ENCODE measurements at places on chromosomes 3 and 15. TPM values are rescaled to one million over a fixed set of nuclear protein-coding genes. Genes with fewer than 3 reads are reported as not detected.

Gene NUSAP1
- total RNA-seq = 39.2 TPM

Gene GP5
- 0.35 TPM for total RNA-seq

Gene MASP1
- 8.2 TPM for total RNA-seq

Gene TRPM7
- total RNA-seq = 29.0 TPM

Gene CHRD
- total RNA-seq = 14.1 TPM

Gene SMCO1
- 1.6 TPM for total RNA-seq

Gene ITIH1
- 0.22 TPM for total RNA-seq

Gene ATP13A5
- total RNA-seq = 0.09 TPM

DNA sequence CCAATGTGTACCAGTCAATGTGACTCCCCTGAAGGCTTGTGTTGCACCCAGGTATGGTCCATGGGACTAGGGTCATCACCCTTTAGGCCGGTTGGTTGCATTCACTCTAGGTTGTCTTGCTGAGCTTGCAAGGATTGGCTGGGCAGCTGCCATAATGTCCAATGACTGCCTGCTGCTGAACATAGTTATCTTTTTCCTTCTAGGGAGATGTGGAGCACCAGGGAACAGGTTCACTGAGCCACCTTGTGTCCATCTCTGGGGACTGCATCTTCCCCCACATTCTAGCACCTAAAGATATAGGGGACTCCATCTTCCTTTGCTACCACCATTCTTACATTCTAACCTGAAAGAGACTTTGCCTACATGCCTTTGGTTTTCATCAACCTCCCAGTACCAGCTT, 580.4 kb upstream of the TBL1XR1 start:
- H3K27me3 ChIP-seq = no peaks in the 10 kb centered on the region
- peaks cover 24% of the 10 kb centered on the region for H3K4me1 ChIP-seq
- H3K4me3 ChIP-seq = no peak overlapping the region

- DNase-seq = peak; percentile 22
- no peaks in the 10 kb centered on the region for H3K27me3 ChIP-seq
- no peaks in the 10 kb centered on the region for H3K4me1 ChIP-seq
- H3K36me3 ChIP-seq = no peaks in the 10 kb centered on the region
- H3K27ac ChIP-seq = no peak overlapping the region
Measured at GRCh38 chr3:33980252-33980651, 181.8 kb downstream of the PDCD6IP start.

GRCh38 chr15:86743283-86743903, 663.7 kb downstream of the AGBL1 start:
- peak; percentile 6 for DNase-seq
- no peaks in the 10 kb centered on the region for H3K4me1 ChIP-seq
- H3K27me3 ChIP-seq = no peaks in the 10 kb centered on the region

DNA sequence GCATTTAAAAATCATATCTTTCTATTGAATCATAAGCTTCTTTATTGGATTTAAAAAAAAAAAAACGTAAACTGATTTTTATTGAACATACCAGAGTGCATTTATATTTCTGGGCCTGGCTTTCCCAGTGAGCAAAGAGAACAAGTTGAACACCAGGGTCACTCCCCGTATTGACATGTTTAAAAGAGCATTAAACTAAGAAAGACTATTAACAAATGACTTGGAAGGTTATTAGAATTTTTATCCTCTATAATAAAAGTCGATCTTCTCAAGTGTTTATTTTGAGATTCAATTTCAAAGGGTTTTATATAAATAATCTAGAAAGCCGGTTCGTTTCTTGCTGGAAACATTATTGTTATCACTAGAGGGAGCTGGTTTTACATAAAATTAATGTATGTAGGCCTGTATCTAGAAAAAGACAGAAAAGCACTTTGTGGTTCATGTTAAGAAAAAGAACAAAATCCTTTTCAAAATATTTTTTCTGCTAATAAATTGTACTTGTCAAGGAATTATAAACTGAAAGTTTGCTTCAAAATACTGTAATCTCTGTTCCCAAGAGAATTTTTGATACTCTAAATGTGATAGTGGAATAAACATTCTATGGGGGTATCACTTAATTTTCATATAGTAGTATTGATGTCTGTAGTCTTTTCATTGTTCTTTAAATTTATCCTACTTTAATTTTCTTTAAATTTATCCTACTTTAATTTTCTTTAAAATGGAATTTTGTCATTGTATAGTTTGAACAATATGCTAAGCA, 321.8 kb upstream of the MME start:
- no peaks in the 10 kb centered on the region for H3K27me3 ChIP-seq
- peak; percentile 58 for DNase-seq
- H3K36me3 ChIP-seq = no peaks in the 10 kb centered on the region
- no peak overlapping the region for H3K27ac ChIP-seq

DNA sequence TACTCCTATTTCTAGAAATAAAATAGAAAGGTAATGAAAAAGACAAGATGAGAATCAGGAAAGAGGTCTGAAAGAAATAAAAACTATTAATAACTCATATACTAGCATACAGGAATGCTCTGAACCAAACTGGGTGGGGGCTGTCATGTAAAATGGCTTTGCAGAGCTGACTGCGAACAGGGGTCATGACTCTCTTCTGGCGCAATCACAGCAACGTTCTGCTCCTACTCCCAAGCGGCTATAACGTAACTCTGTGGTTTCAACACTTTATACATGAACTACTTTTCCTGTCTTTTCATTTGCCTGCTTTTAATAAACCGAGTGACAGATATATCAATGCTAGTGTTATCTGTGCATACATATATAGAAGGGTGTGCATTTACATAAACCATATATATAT, 116.7 kb downstream of the DLG1 start:
- H3K27me3 ChIP-seq = no peaks in the 10 kb centered on the region
- no peak overlapping the region for H3K4me3 ChIP-seq
- H3K27ac ChIP-seq = no peak overlapping the region
- H3K36me3 ChIP-seq = peaks cover 2% of the 10 kb centered on the region

GRCh38 chr3:42979044-42979972, at the start of gene GASK1A:
GASK1A (plus strand) TSS chr3:42979311; CDS start chr3:42979643, 332 bp downstream.
- H3K4me1 ChIP-seq = peaks cover 12% of the 10 kb centered on the region
- peak; percentile 88 for DNase-seq
- H3K4me3 ChIP-seq = peak within 1 kb of the TSS; percentile 72

GRCh38 chr15:83174891-83175290, 32.7 kb downstream of the HDGFL3 start:
- no peak for DNase-seq
- no peak overlapping the region for H3K4me3 ChIP-seq
- H3K36me3 ChIP-seq = peaks cover 4% of the 10 kb centered on the region
- no peaks in the 10 kb centered on the region for H3K4me1 ChIP-seq

DNA sequence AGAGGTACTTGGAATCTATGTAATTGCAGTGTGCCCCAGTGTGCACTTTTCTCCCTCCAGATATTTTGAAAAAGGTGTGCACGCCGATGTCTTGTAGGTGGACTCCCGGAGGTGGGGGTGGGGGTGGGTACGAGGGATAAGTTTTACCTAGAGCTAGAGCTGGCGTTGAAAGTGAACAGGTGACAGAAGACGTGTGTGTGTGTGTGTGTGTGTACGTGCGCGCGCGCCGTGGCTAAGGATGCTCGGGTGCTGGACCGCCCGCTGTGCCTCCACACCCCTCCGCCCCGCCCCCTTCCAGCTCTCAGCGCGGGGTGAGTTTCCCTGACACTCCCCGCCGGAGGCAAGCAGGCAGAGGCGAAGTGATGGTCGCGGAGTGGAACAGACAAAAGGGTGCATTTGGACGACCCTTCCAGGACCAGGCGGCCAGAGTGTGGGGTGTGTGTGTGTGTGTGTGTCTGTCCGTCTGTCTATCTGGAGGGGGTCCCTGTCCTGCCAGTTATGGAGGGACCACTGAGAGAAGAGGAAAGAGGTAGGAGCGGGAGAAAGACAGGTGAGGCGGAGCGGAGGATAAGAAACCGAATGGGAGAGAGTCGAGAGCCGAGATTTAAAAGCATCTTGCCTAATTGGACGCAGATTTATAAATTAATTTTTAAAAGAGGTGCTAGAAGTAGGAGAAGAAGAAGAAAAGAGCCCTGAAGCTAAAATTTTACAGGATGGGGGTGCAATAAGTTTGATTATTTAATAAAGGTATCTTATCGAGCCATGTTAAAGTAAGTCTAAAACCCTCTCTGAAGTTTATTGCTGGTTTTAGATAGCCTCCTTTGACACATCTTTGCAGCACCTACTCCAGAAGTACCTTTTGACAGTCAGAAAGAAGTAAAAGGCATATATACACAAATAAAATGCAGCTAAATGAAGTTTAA, 335.8 kb upstream of the THRB start:
- no peaks in the 10 kb centered on the region for H3K36me3 ChIP-seq
- peaks cover 18% of the 10 kb centered on the region for H3K27me3 ChIP-seq
- peak overlapping the region; percentile 50 for H3K4me3 ChIP-seq
- H3K4me1 ChIP-seq = peaks cover 13% of the 10 kb centered on the region
- no peak overlapping the region for H3K27ac ChIP-seq

GRCh38 chr3:3110749-3111361, 681 bp upstream of the IL5RA start:
- H3K27ac ChIP-seq = no peak overlapping the region
- no peak overlapping the region for H3K4me3 ChIP-seq
- no peaks in the 10 kb centered on the region for H3K4me1 ChIP-seq

- H3K27me3 ChIP-seq = no peaks in the 10 kb centered on the region
- DNase-seq = no peak
- H3K4me1 ChIP-seq = no peaks in the 10 kb centered on the region
- H3K4me3 ChIP-seq = no peak overlapping the region
- H3K27ac ChIP-seq = no peak overlapping the region
Measured at GRCh38 chr3:54533856-54534255, 394.0 kb downstream of the LRTM1 start.

DNA sequence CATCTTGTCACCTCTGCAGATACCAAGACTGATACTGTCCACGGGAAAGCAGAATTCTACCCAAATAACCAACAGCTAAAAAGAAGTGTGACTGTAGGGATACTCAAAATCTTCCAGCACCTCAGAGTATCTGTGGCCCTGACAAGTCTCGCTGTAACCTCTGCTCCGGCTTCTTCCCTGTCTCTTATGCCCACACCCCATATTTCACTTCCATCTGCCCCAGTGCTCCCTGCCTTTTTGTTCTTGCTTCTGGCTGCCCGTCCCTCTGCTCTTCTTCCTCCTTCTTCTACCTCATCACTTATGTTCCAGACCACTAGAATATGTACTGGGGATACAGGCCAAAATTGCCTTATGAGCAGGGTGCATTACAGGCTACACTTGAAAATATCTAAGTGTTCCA, 45.4 kb downstream of the CRTAP start:
- no peak overlapping the region for H3K27ac ChIP-seq
- no peaks in the 10 kb centered on the region for H3K27me3 ChIP-seq
- no peaks in the 10 kb centered on the region for H3K36me3 ChIP-seq
- no peaks in the 10 kb centered on the region for H3K4me1 ChIP-seq
- DNase-seq = no peak

DNA sequence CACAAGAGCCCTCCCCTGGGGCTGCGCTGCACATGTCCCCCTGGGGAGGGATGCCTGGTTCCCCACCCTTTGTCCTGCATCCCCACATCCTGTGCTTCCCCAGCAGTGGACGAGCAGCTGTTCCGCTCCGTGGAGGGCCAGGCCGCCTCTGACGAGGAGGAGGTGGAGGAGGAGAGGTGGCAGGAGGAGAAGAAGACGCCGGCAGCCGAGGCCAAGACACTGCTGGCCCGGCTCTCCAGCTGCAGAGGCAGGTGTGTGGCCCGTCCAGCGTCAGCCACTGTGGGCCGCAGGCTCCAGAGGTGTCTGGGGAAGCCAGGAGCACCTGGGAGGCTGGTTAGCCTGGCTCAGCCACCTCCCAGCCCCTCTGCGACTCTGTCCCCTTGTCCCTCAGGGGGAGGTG, 27.9 kb upstream of the GP9 start:
- no peak overlapping the region for H3K4me3 ChIP-seq
- H3K27ac ChIP-seq = no peak overlapping the region
- no peak for DNase-seq
- H3K4me1 ChIP-seq = peaks cover 5% of the 10 kb centered on the region
- H3K27me3 ChIP-seq = no peaks in the 10 kb centered on the region
- no peaks in the 10 kb centered on the region for H3K36me3 ChIP-seq

DNA sequence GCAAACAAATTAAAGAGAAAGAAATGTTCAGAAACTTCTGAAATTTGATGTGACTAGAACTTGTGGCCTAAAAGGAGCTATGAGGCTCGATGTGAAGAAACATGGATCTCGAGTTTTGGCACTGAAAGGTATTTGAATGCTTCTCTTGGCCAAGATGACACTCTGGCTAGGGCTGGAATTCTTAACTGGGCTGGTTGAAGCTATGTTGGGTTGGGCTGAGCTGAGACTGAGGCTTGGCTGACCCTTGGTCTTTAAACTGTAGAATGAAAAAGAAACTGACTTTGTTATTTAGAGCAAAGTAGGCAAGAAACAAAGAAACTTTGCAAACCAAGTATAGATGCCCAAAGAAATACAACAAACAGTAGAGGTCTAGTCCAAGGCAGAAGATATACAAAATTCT, 28.1 kb upstream of the CLDN16 start:
- no peak overlapping the region for H3K4me3 ChIP-seq
- no peaks in the 10 kb centered on the region for H3K27me3 ChIP-seq
- H3K27ac ChIP-seq = no peak overlapping the region
- no peak for DNase-seq
- no peaks in the 10 kb centered on the region for H3K36me3 ChIP-seq

DNA sequence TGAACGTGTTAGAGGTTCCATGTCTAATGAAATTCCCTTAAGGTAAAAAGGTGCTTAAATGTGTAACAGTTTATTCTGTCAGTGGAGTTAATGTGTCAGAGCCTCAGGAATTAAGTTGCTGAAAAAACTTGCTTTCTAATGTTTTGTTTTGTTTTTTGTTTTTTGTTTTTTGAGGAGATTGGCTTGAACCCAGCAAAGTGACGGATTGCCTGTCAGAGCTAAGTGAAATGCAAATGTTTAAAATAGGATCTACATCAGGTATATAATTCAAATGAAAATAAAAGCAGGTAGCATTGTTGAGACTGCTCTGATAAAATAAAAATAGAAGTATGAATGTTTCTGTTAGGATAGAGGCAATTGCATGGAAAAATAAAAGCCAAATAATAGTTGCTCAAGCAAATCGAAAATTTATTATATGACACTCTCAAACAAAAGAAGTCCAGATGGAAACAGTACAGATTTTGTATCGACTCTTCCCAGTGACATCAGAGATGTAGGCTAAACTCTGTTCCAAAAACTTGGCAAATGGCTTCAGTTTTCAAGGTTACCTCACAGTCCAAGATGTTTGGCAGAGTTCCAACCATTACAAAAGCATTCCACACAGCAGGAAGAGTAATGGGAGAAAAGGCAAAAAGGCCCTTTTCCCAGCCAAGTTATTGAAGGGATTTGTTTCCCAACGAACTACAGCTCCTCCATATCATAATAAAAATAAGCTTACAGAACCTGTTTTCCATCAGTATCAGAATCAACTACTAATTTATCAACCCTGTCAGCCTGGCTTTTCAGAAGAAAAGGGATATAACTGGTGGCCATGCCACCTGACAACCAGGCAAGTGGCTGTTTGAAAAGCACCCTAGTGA, 291.0 kb downstream of the TBL1XR1 start:
- H3K36me3 ChIP-seq = no peaks in the 10 kb centered on the region
- DNase-seq = peak; percentile 99
- peaks cover 2% of the 10 kb centered on the region for H3K4me1 ChIP-seq
- H3K27me3 ChIP-seq = no peaks in the 10 kb centered on the region
- peak overlapping the region; percentile 74 for H3K27ac ChIP-seq
- H3K4me3 ChIP-seq = no peak overlapping the region

All from muscle of leg (tissue), 16 donors.